ENCODE measurements at places on chromosomes 4 and X.

DNA sequence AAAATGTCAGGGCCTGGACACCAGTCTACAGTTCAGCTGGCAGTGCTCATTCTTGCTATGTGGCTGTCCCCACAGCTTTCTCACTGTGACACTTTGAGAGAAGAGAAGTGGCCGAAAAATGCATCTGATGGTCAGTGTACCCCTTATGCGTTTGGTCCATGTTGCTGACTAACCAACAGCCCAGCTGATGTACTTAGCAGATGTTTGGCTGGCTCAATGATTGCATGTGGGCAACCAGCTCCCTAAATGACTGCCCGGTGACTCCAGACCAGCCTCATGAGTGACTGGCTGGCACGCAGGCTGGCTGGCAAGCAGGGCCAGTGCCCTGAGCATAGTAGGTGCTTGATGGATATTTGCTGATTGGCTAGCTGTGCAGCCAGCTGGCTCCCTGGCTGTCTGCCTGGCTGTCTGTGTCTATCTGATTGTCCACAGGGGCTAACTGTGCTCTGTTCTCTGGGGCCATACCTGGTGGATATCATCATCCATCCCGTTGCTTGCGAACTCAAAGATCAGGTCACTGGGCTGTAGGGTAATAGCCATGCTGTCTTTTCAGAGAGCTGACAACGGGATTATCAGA lies 29.4 kb downstream of the ELF4 start:
- H3K36me3 ChIP-seq: peaks cover 24% of the 10 kb centered on the region
- H3K4me3 ChIP-seq: no peak overlapping the region
- H3K27me3 ChIP-seq: peaks cover 11% of the 10 kb centered on the region
- H3K4me1 ChIP-seq: peaks cover 59% of the 10 kb centered on the region
- peak overlapping the region; percentile 89 for H3K27ac ChIP-seq

GRCh38 chrX:134544513-134545151 lies 84.7 kb downstream of the HPRT1 start:
- H3K4me1 ChIP-seq: peaks cover 16% of the 10 kb centered on the region
- H3K36me3 ChIP-seq: no peaks in the 10 kb centered on the region
- DNase-seq: no peak

- H3K36me3 ChIP-seq: no peaks in the 10 kb centered on the region
- no peak overlapping the region for H3K4me3 ChIP-seq
- H3K27ac ChIP-seq: no peak overlapping the region
- no peak for DNase-seq
Measured at GRCh38 chrX:74119016-74119910, 184.7 kb upstream of the ZCCHC13 start.

- peaks cover 12% of the 10 kb centered on the region for H3K4me1 ChIP-seq
- no peak overlapping the region for H3K4me3 ChIP-seq
- H3K36me3 ChIP-seq: peaks cover 4% of the 10 kb centered on the region
- H3K27ac ChIP-seq: no peak overlapping the region
Measured at GRCh38 chr4:82382751-82383150, 9.0 kb upstream of the HNRNPD start.

DNA sequence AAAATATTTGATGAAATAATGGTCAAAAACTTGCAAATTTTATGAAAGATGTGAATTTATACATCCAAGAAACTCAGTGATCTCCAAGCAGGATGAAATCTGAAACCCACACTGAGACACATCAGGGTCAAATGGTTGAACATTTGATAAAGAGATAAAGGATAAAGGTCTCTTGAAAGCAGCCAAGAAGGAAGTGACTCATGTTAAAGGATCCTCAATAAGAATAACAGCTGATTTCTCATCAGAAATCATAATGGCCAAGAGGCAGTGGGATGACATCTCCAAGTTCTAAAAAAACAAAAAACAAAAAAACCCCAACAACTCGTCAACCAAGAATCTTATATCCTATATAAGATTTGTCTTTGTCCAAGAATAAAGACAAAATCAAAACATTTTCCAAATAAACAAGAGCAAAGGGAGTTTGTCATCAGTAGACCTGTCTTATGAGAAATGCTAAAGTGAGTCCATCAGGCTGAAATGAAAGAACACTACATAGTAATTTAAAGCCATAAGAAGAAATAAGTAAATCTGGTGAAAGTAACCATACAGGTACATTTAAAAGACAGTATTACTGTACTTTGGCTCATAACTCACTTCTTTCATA lies 121.7 kb downstream of the PDS5A start:
- peaks cover 90% of the 10 kb centered on the region for H3K36me3 ChIP-seq
- no peaks in the 10 kb centered on the region for H3K27me3 ChIP-seq
- DNase-seq: no peak
- H3K27ac ChIP-seq: peak overlapping the region; percentile 71
- peaks cover 10% of the 10 kb centered on the region for H3K4me1 ChIP-seq
- no peak overlapping the region for H3K4me3 ChIP-seq

DNA sequence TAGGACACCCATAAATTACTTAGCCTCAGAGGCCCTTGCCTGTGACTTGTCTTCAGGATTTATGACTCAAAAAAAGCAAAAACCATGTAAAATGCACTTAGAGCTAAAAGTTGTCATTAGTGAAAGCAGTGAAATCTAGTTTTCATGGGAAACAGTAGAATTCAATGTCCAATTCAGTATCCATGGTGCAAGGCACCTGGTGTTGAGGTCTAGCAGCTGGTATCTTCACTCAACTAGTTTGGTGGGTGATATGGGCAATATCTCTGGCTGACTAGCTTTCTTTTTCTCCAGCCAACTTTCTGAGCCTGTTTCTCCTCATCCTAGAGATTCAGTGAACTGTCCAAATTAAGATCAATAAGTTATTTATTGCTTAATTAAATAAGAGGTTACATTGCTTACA lies 229.8 kb upstream of the NDST4 start:
- DNase-seq: no peak
- H3K4me1 ChIP-seq: no peaks in the 10 kb centered on the region
- H3K36me3 ChIP-seq: no peaks in the 10 kb centered on the region

- H3K4me1 ChIP-seq: no peaks in the 10 kb centered on the region
- H3K4me3 ChIP-seq: no peak overlapping the region
- no peaks in the 10 kb centered on the region for H3K36me3 ChIP-seq
- no peak for DNase-seq
Measured at GRCh38 chr4:86706923-86707597, 112.9 kb downstream of the PTPN13 start.

- no peaks in the 10 kb centered on the region for H3K27me3 ChIP-seq
- DNase-seq: no peak
- no peaks in the 10 kb centered on the region for H3K4me1 ChIP-seq
- H3K4me3 ChIP-seq: no peak overlapping the region
- H3K27ac ChIP-seq: no peak overlapping the region
Measured at GRCh38 chr4:90585961-90586360, 458.8 kb downstream of the CCSER1 start.

GRCh38 chrX:111876646-111877045 lies 665 bp downstream of the TRPC5OS start:
- H3K27me3 ChIP-seq: peaks cover 39% of the 10 kb centered on the region
- H3K36me3 ChIP-seq: no peaks in the 10 kb centered on the region
- no peak overlapping the region for H3K4me3 ChIP-seq
- no peak overlapping the region for H3K27ac ChIP-seq
- H3K4me1 ChIP-seq: no peaks in the 10 kb centered on the region

DNA sequence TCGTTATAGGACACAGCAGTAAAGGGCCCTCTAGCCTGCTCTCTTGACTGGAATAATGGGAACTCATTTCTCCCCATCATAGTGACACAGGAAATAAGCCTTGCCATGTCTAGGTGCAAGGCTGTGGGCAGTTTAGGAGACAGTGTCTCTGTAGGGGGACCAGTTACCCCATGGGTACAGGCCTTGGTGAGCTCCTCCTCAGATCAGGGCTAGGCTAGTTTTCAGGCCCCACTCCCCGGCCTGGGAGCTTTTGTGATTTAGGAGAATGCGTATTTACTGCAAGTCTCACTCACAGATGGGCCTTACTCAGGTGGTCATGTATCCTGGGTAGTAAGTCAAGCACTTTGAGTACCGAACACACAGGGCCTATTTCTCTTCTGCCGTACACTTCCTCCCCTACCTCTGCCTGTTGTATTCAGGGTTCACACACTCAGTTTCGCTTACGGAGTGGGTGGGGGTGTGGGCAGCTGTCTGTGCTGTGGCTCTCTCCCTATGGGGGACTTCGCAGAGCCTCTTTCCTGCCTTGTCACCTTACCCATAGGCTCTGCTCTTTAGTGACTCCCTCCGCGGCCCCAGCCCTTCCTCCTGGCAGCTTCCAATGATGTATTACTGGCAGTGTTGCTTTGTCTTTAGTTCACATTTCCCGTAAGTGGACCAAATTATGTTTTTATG lies 34.2 kb downstream of the FAM193A start:
- peak overlapping the region; percentile 53 for H3K4me3 ChIP-seq
- H3K4me1 ChIP-seq: peaks cover 66% of the 10 kb centered on the region
- H3K27me3 ChIP-seq: no peaks in the 10 kb centered on the region
- DNase-seq: peak; percentile 68
- peak overlapping the region; percentile 91 for H3K27ac ChIP-seq

GRCh38 chrX:31272472-31272775 lies 200.6 kb upstream of the FTHL17 start:
- H3K4me3 ChIP-seq: no peak overlapping the region
- no peak overlapping the region for H3K27ac ChIP-seq
- no peak for DNase-seq
- peaks cover 29% of the 10 kb centered on the region for H3K27me3 ChIP-seq
- no peaks in the 10 kb centered on the region for H3K4me1 ChIP-seq

DNA sequence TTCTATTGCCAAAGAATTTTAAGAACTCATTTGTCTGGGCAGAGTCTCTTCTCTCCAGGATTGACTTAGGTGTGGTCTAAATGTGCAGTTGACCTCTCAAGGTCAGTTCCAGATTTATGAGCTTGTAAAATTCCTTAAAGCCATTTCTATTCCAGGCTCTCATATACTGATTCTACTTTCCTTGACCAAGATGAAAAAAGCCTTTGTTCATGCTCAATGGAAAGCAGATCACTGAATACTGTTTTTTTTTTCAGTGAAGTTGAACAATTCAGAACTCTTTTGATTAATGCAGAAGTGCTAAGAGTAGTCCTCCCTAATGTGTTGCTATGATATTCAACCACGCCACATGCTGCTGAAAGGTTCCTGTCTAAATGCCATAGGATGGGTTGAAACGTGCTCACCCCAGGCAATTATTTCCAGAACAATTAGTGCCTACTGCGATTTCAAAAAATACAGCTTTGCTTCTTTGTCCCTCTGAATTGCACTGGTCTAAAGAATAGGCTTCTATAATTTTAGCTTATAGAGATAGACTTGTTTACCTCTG lies 312.4 kb upstream of the PABPC5 start:
- peaks cover 5% of the 10 kb centered on the region for H3K27me3 ChIP-seq
- H3K4me1 ChIP-seq: no peaks in the 10 kb centered on the region
- no peak overlapping the region for H3K27ac ChIP-seq
- H3K36me3 ChIP-seq: no peaks in the 10 kb centered on the region

GRCh38 chr4:97587912-97588311 lies 555.4 kb downstream of the STPG2 start:
- no peaks in the 10 kb centered on the region for H3K4me1 ChIP-seq
- no peaks in the 10 kb centered on the region for H3K27me3 ChIP-seq
- DNase-seq: no peak
- no peak overlapping the region for H3K27ac ChIP-seq
- no peaks in the 10 kb centered on the region for H3K36me3 ChIP-seq

- H3K4me3 ChIP-seq: no peak overlapping the region
- no peak for DNase-seq
- H3K27ac ChIP-seq: no peak overlapping the region
- no peaks in the 10 kb centered on the region for H3K4me1 ChIP-seq
Measured at GRCh38 chrX:22338740-22339139, 66.0 kb downstream of the CBLL2 start.

DNA sequence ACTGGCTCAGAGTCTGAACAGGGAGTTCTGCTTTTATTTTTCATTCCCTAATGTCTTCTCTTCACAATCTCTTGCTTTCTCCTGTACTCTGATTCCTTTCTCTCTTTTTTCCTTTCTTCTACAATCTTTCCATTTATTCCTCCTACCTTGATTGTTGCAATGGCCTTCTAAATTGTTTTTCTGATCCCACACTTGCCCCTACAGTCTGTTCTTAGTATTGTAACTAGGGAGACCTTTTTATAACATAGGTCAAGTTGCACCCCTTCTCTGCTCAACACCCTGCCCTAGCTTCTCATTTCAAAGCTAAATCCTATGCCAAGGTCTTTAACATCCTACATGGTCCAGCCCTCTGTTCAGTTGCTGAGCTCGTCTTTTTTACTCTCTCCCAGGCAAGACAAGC lies 277.9 kb downstream of the GBA3 start:
- H3K4me1 ChIP-seq: no peaks in the 10 kb centered on the region
- no peak for DNase-seq
- no peak overlapping the region for H3K27ac ChIP-seq
- no peaks in the 10 kb centered on the region for H3K36me3 ChIP-seq

DNA sequence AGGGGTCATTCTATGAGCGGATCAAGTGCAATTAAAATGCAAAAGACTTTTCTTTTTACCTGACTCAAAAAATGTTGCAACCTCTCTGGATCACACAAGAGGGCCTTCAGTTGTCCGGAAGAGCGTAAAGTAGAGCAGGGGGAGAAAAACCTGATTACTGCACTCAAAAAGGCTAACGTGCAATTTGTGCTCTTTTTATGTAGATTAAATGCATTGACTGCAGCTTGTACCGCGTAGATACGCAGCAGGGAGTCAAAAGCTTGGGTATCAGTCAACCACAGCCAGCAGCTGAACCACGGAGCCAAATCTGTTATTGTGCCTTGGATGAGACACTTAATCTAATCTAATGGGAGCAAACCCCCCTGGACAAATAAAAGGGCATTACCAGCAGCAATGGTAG lies 107.3 kb upstream of the RAI2 start:
- H3K27me3 ChIP-seq: peaks cover 23% of the 10 kb centered on the region
- no peaks in the 10 kb centered on the region for H3K36me3 ChIP-seq
- no peak overlapping the region for H3K4me3 ChIP-seq
- H3K27ac ChIP-seq: no peak overlapping the region
- DNase-seq: no peak
- H3K4me1 ChIP-seq: no peaks in the 10 kb centered on the region

DNA sequence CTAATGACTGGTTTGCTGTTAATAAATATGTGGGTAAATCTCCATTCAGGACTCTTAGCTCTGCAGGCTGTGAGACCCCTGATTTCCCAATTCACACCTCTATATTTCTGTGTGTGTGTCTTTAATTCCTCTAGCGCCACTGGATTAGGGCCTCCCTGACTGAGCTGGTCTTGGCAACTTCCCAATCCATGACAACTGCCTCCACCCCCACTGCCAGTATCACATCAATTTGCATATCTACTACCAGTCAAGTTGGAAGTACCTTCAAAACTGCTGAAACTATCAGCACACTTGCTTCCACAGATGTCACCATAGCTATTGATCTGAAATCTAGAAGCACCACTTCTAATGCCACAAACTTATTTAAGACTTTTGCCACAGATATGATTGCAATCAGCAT lies 27.6 kb downstream of the OPRPN start:
- H3K27me3 ChIP-seq: no peaks in the 10 kb centered on the region
- no peak overlapping the region for H3K27ac ChIP-seq
- no peak for DNase-seq
- H3K36me3 ChIP-seq: no peaks in the 10 kb centered on the region

GRCh38 chr4:25128671-25129070 lies 31.6 kb downstream of the SEPSECS start:
- H3K4me3 ChIP-seq: no peak overlapping the region
- no peak for DNase-seq
- no peak overlapping the region for H3K27ac ChIP-seq
- no peaks in the 10 kb centered on the region for H3K27me3 ChIP-seq
- H3K36me3 ChIP-seq: peaks cover 43% of the 10 kb centered on the region
- peaks cover 5% of the 10 kb centered on the region for H3K4me1 ChIP-seq

- no peaks in the 10 kb centered on the region for H3K27me3 ChIP-seq
- DNase-seq: no peak
- H3K27ac ChIP-seq: no peak overlapping the region
- H3K4me1 ChIP-seq: peaks cover 4% of the 10 kb centered on the region
- peaks cover 80% of the 10 kb centered on the region for H3K36me3 ChIP-seq
- H3K4me3 ChIP-seq: no peak overlapping the region
Measured at GRCh38 chr4:48566034-48566384, 76.0 kb downstream of the ZAR1 start.
